AG04450 (cell line): ENCODE measurements at places on chromosomes 6 and 20.

DNA sequence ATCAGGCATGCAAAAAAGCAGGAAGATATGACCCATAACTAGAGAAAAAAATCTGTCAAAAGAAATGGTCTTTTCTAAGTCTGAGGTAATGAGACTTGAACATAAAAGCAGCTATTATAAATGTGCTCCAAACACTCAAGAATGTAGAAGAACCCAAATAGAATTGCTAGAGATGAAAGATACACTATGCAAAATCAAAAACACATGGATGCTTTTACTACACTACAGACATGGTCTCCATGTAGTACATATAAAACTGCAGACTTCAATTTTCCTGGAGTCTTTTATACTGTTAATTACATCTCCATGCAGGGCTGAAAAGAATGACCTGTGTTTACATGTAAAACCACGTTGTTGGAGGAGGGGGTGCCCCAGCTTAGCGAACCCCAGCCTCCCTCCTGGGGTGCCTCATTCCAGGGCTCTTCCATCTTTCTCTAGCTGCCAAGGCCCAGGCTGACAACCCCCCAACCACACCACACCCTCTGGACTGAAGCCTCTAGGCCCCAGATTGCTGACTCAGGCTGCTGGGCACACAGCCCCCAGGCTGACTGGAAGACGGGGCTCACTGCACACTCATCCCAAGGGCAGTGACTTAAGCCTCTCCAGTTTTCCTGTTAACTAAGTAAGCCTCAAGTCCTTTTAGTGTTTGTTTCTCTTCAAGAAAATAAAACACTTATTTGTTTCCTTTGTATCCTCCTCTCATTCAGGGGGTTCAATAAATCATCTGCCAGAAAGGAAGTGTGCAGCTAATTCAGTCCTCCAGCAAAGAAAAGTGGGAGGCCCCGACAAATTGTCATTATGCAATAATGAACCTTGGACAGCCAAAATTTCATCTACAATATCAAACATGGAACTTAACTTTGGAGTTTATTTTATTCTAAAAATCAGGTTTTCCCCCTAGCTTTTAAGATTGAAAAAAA lies 26.0 kb upstream of the PLAGL1 start:
- peak; percentile 16 for DNase-seq

DNA sequence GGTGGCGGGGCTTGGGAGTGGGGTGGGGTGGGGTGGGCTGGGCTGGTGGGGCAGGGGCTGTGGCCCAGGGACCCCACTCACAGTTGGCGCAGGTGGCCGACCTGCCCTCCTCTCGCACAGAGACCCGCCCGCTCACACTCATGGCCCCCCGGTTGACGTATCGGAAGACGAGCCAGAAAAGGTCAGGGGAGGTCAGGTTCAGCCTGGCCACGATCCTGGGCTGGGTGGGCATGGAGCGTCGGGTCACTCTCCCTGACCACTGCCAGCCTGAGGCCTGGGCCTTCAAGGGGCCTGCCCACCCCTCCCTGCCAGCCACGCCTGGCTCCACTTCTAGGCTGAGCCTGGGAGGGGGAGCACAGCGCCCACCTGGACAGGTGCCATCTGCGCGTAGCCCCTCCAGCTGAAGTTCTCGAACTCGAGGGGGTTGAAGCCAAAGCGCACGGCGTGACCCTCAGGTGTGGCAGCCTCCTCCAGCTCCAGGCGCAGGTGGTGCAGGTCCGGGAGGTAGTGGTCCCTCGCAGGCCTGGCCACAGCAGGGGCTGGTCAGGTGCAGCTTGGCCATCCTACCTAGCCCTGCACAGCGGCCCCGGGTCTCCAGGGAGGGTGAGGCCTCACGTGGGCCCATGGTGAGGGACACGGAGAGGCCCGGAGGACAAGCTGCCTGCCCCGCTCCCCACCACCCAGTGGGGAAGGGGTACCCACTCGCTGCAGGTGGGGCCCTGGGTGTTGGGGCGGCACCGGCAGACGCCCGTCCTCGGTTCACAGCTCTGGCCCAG lies 31.2 kb downstream of the ADRM1 start:
- DNase-seq: no peak

- DNase-seq: no peak
Observed at GRCh38 chr20:45405571-45406259, 2.4 kb upstream of the DBNDD2 start.

DNA sequence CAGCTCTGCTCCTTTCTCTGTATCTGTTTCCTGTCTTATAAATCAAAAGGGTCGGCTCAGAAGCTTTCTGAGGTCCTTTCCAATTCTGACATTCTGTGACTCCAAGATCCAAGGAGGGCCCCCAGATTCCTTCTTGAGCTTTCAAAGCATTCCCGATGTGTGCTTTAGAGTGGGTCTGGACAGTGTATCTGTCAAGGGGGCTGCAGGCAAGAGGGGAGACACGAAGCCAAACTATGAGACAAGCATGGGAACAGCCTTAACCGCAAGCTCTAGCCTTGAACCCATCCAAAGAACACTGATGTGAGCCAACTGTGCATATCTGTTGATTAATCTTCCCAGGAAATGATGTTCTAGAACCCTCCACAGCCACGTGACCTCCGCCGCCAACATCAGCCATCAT lies 73.8 kb downstream of the TSHZ2 start:
- no peak for DNase-seq

- DNase-seq: no peak
Observed at GRCh38 chr20:32753731-32754130, 8.5 kb upstream of the DNMT3B start.

- no peak for DNase-seq
Observed at GRCh38 chr6:24996269-24996836, 60.6 kb upstream of the RIPOR2 start.

DNA sequence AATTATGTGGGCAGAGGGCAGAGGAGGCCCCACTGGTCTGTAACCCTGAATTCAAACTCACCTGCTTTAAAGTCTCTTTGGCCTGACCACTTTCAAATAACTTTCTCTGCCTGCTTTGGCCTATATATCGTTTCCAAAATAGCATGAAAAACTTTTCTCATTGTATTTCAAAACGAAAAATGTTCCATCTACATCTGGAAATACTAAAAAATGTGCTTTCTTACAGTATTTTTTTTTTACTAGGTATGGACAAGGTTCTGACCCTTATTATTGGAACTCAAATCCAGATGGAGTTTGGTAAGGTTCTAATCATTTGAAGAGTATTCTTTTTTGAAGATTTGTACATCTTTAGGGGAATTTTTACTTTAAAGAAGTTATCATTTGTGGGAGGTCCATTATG lies 241.9 kb downstream of the PAX1 start:
- no peak for DNase-seq

DNA sequence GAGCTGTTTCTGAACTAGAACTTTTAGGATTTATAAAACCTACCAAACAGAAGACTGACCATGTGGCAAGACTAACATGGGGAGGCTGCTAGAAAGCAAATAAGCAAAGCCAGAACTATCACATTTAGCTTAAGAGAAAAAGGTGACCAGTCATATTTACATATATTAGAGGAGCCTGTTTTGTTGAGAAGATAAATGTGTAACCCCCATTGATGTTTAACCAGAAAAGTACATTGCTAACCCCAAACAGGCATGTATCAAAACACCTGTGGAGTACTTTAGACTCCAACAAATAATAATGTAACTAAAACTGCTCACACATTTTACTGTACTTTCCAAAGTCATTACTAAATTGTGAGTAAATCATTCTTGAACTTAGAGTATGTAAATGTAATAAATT lies 35.0 kb downstream of the AKIRIN2 start:
- DNase-seq: no peak
